GM18507 (cell line): ENCODE measurements at places on chromosomes 4 and X.

GRCh38 chr4:187944179-187944578 is 51.4 kb upstream of the ZFP42 start:
- DNase-seq: no peak

DNA sequence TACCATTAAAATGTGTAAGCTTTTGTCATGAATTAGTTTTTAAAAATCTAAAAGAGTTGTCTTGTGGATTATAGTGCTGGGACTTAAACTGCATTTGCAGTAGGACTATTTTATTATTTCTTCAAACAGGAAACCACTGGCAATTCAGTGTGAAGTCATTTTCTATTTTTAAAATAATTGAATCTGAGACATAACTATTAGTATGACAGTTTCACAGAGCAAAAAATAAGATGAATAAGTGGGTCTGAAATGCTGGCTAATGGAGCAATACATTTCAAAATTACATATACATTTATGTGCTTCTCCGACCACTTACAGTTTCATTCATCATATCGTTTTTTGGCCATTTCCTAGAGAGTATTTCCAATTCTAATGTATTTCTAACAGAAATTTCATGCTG is 75.3 kb upstream of the RAPGEF2 start:
- DNase-seq: no peak

GRCh38 chrX:153474718-153475117 is 4.3 kb upstream of the HAUS7 start:
- DNase-seq: no peak

DNA sequence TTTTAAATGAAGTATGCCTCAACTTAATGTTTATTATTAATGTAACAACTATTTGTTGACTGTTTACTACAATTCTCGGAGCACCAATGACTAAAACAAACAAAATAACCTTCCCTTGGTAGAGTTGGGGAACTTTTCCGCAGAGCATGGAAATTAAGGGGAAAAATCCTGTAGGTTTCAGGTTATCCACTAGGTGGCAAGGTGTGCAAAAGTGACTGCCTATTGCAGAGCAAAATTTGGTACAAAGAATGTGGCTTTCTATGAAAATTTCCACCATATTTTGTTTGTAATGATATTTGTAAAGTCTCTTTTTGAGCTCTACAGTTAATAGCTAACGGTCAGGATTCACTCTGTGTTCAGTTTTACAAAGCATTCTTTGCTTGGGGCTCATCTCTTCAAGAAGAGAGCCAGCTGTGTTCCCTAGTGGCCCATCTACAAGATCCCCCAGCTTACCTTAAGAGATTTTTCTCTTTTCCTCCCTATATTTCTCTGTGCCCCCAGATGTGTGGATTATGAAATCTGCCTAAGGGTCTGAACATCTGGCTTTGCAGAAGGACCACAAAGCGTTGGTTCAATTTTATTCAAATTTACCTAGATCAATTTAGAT is 61.1 kb downstream of the FBXO8 start:
- DNase-seq: no peak

DNA sequence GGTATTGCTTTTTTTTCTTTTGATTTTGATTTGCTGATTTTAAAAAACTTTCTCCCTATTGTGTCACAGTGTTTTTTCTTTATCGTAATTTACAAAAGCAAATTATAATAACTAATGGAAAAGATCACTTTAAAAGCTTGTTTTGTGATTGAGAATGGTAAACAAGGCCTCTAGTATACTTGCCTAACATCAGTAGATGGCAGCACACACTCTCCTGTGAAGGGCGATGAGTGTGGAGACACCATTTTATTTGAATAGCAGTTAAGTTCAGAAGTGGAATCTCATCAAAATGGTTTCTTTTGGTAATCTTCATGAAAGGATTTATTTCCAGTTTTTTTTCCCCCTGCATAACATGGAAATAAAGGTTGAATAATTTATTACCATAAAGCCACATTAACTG is 72.3 kb downstream of the PAK3 start:
- DNase-seq: no peak

- no peak for DNase-seq
Measured at GRCh38 chrX:47218920-47219815, 687 bp downstream of the CDK16 start.

DNA sequence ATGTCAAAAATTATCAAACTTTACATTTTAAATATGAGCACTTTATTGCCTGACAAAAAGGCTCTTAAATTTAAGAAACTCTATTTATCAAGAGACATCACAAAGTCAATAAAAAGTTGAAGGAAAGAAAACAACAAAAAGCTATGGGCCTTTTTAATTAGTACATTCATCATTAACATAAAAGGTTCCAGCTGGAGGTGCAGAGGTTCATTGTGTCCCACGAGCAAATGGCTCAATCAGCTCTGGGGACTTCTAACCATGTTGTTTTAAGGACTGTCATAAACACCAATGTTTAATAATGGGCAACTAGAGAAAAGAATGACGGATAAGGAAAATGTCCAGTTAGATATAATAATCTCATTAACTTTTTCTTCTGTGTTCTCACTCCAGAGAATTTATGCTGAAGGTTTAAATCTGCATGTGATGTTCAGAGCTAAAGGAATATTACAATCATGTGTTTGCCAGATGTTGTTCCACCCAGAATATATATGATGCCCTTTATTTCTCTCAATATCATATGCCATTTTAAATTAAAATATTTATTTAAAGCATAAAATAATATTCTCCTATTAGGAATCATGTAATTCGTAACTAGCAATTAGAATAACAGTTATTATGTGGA is 840.3 kb upstream of the ADGRL3 start:
- DNase-seq: no peak

DNA sequence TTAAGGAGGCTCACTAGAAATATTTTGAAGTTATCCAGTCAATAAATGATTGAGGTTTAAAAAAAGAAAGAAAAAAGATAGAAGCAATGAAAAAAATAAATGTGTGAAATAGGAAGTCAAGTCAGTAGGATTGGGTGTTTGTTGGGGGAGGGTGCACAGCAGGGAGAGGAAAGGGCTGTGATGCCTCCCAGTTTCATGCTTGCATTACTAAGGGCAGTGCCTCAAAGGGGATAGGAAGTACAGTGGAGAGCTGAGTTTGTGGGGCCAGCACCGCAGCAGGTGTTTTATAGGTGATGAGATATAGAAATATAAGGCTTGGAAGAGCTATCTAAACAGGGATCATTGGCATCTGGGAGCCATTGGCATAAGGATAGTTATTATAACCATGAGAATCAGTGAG is 919.2 kb downstream of the STIM2 start:
- no peak for DNase-seq

DNA sequence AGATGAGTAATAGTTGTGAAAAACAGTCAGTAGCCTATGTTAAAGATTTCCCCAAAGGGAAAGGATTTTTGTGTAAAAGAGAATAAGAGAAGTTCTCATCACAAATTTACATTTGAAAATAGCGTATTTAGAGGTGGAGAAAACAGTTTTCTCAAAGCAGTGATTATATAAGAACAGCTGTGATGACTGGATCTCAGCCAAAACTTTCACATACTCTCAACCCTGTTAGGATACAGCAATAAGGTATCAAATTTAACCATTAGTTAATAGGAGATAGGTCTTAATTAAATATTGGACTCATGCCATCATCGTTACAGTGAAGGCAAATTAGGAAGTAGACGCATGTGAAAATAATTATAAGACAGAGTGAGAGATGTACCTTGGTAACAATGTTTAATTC is 622.7 kb downstream of the PCDH18 start:
- no peak for DNase-seq

- no peak for DNase-seq
Measured at GRCh38 chr4:70709611-70710205, 12.1 kb upstream of the RUFY3 start.
